ENCODE measurements at places on chromosomes 3 and 15.

GRCh38 chr3:152688313-152688712 is 146.6 kb upstream of the P2RY1 start:
- DNase-seq = no peak

- DNase-seq = no peak
Measured at GRCh38 chr15:64824929-64825430, 467 bp downstream of the PIF1 start.

- no peak for DNase-seq
Measured at GRCh38 chr3:45103753-45104714, 42.1 kb downstream of the CDCP1 start.

DNA sequence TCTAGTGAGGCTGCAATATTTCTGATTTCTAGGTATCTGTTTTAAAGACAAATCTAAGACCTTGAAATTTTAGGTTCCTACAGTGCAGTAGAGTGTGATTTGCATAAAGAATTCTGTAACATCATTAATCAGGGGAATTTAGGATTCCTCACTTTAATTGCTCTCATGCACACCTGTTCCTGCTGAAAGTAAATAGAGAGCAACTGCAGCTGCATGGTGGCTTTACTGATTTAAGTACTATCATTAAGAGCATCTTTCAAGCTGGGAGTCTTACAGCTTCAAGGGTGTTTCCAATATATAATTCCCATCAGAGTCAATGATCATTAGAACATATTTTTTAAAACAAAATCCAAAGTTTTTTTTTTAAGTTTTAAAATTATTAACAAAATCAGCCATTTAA is 36.0 kb upstream of the C3orf70 start:
- DNase-seq = no peak

DNA sequence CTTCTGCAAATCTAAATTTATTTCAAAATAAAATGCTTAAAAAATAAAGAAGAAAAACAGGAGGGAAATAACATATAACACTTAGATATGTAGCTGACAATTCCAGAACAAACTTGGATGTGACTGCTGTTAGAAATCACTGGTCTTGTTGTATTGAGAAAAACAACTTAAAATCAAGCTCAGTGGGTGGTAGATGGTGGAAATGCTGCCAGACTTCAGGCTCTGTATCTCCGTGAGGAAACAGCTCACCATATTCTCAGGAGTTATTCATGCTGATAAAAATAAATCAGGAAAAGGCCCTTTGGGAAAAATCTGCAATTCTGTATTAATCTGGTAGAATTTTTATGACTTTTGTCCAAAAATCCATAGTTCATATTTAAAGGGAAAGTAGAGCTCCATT is 477.6 kb downstream of the RAP2B start:
- DNase-seq = no peak

DNA sequence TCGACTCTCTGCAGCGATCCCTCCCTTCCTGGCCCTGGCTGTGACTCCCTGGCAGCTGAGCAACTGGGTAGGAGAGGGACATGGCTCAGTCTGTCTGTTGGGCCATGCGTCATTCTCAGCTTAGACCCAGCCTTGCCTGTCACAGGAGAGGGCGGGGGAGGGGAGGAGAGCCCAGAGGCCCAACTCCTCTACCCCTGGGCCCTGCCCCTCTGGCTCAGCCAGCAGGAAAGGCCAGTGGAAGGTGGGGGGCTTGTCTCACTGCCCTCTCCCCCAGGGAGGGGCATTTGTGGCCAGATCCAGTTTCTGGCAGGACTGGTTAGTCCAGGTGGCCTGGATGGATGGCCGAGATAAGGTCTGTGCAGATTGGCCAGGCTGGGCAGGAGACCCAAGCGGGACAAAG is 31.6 kb downstream of the DNAJB8 start:
- no peak for DNase-seq

- no peak for DNase-seq
Measured at GRCh38 chr3:24012589-24013269, 67.6 kb downstream of the NR1D2 start.

DNA sequence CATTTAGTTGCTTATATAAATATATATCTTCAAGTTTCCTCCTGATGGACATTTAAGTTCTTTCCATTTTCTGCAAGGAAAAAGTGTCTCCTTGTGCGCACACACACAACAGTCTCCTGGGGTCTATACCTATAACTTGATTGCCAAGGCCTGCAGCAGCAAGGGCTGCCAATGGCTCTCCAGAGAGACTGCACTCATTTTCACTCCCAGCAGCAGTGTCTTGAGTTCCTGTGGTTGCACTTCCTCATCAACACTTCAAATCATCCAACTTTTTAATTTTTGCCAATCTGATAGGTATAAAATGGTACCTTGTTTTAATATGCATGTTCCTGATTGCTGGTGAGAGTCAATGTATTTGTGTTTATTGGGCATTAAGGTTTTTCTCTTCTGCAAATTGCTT is 23.1 kb downstream of the TNFAIP8L3 start:
- DNase-seq = no peak

- no peak for DNase-seq
Measured at GRCh38 chr3:141915766-141916165, 39.3 kb downstream of the ATP1B3 start.

- DNase-seq = no peak
Measured at GRCh38 chr3:124383846-124384466, 346.3 kb upstream of the UMPS start.

- no peak for DNase-seq
Measured at GRCh38 chr15:77329202-77329601, 90.7 kb downstream of the PEAK1 start.

GRCh38 chr3:166714206-166714605 is 665.9 kb downstream of the ZBBX start:
- no peak for DNase-seq

GRCh38 chr3:22908989-22909507 is 294.1 kb upstream of the UBE2E2 start:
- no peak for DNase-seq

- no peak for DNase-seq
Measured at GRCh38 chr3:162546910-162547309, 1050.3 kb downstream of the OTOL1 start.

DNA sequence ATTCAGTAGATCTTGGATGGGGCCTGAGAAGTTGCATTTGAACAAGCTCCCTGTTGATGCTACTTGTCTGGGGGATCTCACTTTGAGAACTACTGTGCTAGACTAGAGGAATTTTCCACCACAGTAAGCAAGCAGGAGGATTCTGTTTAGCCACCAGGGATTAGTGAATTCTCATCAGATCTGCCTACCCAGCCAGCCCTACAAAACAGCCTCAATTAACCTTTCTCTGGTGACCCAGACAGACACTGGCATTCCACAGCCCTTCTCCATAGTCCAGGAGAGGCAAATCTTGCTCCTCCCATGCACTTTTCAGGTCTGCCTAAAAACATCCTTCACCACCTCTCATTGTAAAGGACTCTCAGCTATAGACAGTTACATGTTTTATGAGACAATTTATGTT is 16.7 kb upstream of the MYH15 start:
- DNase-seq = no peak

DNA sequence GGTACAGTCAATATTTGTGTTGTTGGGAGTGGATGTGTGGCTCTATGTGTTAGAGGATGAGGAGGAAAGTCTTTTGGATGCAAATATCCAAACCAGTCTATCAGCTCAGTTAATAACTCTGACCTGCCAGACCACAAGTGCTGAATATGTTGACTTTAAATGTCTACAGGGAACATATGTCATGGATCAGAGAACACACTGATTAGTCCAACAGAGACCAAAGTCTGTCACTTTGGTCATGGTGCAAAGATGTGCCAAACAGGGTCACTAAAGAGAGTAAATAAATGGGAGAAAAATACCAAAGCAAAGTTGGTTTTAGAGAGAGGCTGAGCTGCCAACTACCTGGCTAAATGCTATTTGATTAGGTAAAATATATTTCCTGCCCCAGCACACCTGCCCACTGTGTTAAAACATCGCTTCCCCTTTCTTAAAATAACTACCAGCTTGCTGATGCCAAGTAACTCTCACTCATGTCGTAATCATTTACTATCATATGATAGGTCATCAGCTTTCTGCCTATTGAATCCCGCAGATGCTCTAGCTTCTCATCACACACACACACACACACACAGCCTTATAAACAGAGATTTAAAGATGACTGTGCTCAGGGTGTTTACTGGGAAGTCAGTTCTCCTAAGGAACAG is 173.3 kb downstream of the PDZRN3 start:
- no peak for DNase-seq

DNA sequence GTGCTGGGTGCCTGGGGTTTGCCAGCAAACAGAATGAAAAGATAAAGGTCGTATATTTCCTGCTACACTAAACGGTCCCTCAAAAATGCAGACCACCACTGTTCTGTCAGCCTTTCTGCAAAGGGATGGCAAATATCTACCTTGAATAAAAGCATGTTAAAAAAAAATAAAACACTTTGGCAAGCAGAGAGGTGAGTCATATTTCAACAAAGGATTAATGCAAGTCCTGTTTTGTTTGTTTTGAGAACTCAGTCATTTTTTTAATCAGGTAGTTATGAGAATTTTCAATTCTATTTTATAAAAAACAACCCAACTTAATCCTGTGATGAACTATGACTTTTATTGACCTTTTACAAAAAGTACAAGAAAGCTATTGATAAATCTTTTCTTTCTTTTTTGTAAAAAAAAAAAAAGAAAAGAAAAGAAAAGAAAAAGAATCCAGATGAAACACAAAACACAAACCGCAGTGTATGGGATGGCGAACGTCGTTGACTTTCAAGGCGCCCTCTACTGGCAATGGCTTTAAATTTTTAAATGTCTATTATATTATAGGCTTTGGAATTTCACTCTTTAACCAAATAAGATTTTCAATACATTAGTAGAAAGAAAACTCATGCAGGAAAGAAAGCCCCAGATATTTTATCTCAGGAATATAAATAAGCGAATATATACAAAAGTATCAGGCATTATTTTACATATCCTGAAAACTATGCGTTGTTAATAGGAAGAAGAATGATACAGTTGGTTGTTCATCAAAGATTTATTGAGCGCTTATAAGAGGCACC is 87.8 kb downstream of the NCEH1 start:
- peak; percentile 10 for DNase-seq

GRCh38 chr3:128555841-128556240 is 62.8 kb upstream of the GATA2 start:
- no peak for DNase-seq

DNA sequence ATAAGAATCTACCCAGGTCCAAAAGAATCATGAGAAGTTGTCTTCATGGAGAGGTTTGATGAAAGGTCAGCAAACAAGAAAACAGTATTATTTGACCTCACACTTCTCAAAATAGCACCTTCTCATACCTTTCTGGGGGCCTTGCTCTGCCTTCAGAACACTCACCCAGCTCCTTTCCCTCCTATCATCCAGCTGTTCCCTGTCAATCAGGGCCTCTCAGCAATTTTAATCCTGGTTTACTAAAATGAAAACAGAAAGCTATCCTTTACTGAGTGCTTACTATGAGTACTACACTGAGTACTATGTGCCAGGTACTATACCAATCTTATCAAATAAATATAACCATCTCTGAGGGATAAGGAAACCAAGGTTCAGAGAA is 138.6 kb downstream of the GAP43 start:
- no peak for DNase-seq

GRCh38 chr3:106355873-106356272 is 487.1 kb upstream of the CBLB start:
- DNase-seq = no peak

DNA sequence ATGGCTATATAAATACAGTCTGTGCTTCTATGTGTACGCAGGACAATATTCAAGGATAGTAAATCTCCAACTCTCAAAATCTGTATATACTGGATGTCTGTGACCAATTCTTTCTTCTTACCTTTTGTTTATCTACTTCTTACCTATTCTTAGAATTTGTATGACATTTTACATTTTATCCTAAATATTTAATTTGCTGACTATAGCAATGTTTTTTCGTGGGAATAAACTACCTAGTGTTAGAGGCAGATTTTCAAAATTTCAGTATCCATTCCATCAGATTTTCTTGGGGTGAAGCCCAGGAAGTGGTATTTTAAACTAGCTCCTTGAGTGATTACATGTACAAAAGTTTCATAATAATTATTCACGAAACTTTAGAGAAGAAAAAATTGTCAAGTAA is 334.5 kb upstream of the BCHE start:
- DNase-seq = no peak

- no peak for DNase-seq
Measured at GRCh38 chr3:32447865-32448400, 54.7 kb downstream of the CMTM6 start.

DNA sequence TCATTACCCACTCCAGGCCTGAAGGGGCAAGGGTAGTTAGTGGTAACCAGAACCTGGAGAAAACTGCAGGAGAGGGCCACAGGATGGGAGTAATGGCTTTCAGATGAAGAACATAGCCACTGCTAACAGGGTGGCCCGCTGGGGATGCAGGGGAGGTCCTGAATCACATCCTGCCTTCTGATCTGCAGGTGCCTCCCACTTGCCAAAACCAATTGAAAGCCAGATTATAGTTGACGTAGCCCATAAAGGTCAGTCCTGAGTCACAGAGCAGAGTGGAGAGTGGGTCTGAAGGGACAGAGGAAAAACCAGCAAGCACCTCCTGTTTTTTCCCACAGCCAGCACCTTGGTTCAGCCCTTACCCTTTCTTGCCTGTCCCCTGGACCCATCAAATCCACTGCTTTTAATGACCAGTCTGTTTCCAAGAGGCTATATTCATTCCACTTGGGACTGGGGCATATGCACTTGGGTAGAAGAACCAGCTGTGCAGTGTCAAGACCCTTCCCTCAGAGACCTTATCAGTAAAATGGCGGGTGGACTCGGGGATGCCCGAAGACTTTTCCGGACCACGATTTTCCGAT is 646 bp upstream of the SLC35G2 start:
- peak; percentile 37 for DNase-seq

- DNase-seq = no peak
Measured at GRCh38 chr3:111954228-111954990, 24.4 kb upstream of the ABHD10 start.

- DNase-seq = no peak
Measured at GRCh38 chr3:161208931-161209330, 12.2 kb upstream of the NMD3 start.

GRCh38 chr3:114393367-114394072 is 99.7 kb downstream of the TIGIT start:
- no peak for DNase-seq

GRCh38 chr3:126102530-126102951 is 18.6 kb upstream of the SLC41A3 start:
- no peak for DNase-seq

DNA sequence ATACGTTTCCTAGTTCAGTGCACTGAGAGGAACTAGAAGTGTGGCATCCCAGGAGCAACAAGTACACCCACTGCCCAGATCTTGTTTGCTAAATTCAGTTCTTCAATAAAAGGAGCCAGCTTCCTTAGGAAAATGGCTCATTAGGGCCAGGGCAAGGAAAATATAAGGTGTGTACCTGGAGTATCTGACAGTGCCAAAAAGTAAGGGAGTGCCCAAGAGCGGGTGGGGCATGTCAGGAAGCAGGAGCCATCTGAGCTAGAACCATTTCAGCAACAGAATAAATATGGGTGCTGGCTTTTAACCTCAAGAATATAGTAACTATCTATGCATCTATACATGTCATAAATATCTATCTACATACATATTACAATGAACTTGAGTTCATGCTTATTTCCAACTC is 44.1 kb downstream of the SLC41A3 start:
- DNase-seq = no peak

- no peak for DNase-seq
Measured at GRCh38 chr3:107978131-107979055, 112.4 kb downstream of the CD47 start.

- no peak for DNase-seq
Measured at GRCh38 chr3:191521055-191521454, 60.1 kb downstream of the PYDC2 start.

Measured in stimulated activated CD4-positive, alpha-beta T cell treated with anti-CD3 and anti-CD28 coated beads, Interleukin-1b, Interleukin-23, amount 100 ng/mL, for 24 hours (primary cell).